MCF 10A (cell line): ENCODE measurements at places on chromosomes 7 and 10.

DNA sequence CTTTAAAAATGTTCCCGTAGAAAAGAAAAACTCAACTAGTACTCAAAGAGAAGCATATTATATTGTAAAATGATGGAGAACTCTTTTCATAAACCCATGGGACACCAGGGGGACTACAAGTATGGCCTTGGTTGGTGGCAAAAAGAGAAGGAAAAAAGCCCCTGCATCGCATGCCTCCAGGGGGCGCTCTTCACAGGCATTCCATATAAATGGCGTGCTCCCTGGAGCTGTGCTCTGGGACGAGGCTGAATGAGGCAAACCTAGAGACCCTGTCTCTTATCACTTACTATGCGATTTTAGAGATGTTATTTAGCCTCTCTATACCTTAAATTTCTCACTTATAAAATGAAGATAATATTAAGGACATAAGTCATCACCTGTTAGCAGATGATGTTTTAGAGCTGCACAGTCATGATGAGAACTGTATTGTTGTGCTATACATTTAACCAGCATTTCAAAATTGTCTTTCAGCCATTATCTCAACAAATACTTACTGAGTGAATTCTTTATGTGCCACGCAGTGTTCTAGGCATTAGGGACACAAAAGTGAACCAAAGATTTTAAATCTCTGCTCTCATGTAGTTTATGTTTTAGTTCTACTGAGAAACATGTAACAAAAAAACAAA is 105.8 kb downstream of the ARHGAP21 start:
- no peak overlapping the region for H3K4me3 ChIP-seq
- DNase-seq = peak; percentile 63
- peak overlapping the region; percentile 68 for H3K27ac ChIP-seq
- H3K36me3 ChIP-seq = peaks cover 47% of the 10 kb centered on the region
- H3K27me3 ChIP-seq = no peaks in the 10 kb centered on the region

DNA sequence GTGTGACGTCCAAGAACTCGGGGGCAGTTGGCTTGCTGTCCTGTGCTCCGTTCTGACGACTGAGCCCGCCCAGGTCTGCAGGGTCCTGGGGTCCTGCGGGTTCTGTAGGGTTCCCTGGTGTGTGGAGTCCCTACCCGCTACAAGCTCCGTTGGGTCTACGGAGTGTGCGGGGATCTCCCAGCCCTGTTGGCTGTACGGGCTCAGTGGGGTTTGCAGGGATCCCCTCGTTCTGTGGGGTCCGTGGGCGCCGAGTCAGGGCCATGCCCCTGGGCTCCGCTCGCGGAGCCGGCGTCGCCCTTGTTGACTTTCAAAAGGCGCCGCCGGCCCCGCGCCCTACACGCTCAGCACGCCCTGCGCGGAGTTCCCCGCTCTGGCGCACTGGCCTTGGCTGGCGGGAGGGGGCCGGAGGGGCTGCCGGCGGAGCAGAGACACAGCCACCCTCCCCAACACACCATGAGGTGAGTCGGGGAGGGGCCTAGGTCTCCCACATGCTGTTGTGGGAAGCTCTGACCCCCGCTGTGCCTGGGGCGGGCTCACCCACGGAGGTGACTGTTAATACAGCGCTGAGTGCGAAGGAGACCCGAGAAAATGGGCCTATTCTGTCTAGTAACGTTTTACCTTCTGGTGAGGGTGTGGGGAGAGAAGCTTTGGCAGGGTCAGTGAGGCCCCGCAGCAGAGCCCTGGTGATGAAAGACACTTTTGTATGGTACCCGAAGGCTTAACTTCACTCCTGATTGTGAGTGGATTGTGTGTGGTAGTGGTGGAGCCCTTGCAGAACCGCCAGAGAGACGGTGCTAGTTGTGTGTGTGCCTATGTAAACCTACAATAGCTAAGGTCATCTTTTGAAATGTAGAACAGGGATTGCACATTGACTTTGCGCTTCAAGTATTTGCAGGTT is 8.1 kb downstream of the TASOR2 start:
- H3K4me3 ChIP-seq = peak overlapping the region; percentile 65
- H3K27me3 ChIP-seq = no peaks in the 10 kb centered on the region
- peaks cover 19% of the 10 kb centered on the region for H3K4me1 ChIP-seq
- H3K27ac ChIP-seq = peak overlapping the region; percentile 44
- peak; percentile 34 for DNase-seq

DNA sequence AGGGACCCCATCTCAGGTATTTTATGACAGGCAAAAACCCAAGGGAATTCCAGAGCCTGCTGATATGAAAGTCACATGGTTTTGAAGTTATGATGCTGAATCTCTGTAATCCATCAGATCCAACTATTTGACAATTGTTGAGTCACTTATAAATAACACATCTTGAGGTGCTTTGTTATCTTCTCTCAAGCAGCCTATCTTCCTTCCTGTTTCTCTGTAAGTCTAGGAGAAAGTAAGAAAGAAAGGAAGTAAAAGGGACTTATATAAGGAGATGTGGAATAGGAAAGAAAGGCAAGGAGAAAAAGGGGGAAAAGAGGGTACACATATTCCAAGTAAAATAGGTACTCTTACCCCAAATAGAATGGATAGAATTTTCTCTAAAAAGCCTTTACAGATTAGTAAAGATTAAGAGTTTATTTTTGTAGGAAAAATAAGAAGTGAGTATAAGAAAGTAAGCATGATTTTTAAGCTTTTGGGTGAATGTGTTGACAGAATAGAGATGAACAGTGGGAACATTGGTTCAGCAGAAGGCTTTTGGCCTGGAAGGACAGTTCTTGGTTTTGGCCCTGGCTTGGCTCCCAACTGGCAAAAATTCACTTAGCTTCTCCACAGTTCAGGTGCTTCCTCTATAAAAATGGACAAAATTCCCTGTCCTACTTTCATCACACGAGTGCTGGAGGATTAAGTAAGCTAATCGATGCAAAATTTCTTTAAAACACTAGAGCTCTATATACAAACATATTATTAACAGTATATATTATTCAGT is 39.6 kb upstream of the ANK3 start:
- peaks cover 67% of the 10 kb centered on the region for H3K4me1 ChIP-seq
- H3K27me3 ChIP-seq = no peaks in the 10 kb centered on the region
- H3K36me3 ChIP-seq = no peaks in the 10 kb centered on the region
- H3K4me3 ChIP-seq = no peak overlapping the region
- DNase-seq = no peak

DNA sequence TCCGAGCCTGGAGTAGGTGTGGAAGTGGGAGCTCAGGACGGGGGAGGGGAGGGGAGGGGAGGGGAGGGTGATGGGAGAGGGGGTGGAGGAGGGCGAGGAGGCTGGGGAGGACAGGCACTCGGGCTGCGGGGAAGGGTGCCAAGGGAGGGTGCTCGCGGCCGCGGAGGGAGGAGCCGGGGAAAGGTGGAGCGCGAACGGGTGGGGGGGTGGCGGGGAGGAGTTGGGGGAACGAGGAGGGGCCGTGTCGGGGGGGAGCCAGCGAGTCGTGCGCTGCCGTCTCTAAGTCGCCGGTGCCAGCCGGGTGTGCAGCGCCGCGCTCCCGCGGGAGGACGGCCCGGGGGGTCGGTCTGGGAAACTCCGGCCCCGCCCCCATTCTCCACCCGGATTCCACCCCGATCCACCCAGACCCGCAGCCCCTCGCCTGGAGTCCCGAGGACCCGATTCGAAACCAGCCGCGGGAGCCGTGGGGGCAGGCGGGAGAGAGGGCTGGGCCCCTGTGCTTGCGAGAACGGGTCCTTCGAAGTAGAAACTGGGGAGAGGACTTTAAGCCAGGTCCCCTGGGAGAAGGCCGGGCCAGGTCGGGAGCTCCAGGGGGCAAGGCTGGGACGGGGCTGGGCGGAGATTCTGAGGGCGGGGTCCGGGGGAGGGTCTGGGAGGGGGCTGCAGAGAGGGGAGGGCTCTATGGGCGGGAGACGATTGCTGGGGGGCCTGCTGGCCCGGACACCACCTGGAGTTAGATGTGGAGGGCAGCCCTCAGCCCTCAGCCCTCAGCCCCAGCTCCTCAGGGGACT is at the start of gene ZNF467:
ZNF467 (minus strand) TSS at position 143 of the 791 bp plus-strand sequence. CDS start 2,556 bp downstream, outside the sequence.
- peak; percentile 28 for DNase-seq
- H3K27me3 ChIP-seq = no peaks in the 10 kb centered on the region
- peak within 1 kb of the TSS; percentile 66 for H3K27ac ChIP-seq
- no peaks in the 10 kb centered on the region for H3K36me3 ChIP-seq
- H3K4me1 ChIP-seq = no peaks in the 10 kb centered on the region

DNA sequence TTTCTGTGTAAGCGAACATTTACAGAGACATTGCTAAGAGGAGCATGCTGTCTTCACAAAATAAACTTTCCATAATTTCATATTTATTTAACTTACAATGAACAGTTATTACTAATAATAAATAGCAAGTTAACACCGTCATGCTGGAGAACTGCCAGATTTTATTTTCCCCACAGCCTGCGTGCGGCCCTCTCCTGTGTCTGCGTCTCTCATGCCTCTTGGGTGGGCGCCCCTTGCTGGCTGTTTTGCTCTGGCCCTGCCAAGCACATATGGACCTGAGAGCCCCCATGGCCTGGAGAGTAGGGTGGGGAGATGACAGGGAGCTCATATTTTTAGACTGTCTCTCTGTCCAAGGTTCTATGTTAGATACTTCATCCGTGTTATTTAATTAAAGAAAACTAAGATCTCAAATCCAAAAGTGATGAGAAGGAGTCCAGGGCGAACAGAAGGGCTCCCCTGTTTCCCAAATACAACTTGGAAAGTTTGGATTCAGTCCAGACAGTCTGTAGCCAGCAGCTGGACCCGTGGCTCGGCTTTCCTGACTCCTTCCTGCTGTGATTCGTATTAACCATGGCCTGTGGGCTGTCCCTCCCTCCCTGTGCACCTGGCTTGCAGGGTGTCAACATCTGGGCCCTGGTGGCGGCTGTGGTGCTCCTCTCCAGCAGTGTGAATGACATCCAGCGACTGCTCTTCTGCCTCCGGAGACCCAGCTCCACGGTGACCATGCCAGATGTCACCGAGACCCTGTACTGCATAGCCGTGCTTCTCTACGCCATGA is 20.5 kb downstream of the FBH1 start:
- no peak overlapping the region for H3K4me3 ChIP-seq
- peaks cover 92% of the 10 kb centered on the region for H3K36me3 ChIP-seq
- peaks cover 5% of the 10 kb centered on the region for H3K4me1 ChIP-seq
- H3K27ac ChIP-seq = no peak overlapping the region
- DNase-seq = no peak
- H3K27me3 ChIP-seq = no peaks in the 10 kb centered on the region

GRCh38 chr7:55132890-55133551 is 114.2 kb downstream of the EGFR start:
- peaks cover 47% of the 10 kb centered on the region for H3K36me3 ChIP-seq
- H3K27me3 ChIP-seq = no peaks in the 10 kb centered on the region
- H3K4me1 ChIP-seq = peaks cover 54% of the 10 kb centered on the region
- DNase-seq = peak; percentile 97

GRCh38 chr7:27192546-27193334 is 7.2 kb downstream of the HOXA13 start:
- H3K36me3 ChIP-seq = no peaks in the 10 kb centered on the region
- no peaks in the 10 kb centered on the region for H3K4me1 ChIP-seq
- no peak overlapping the region for H3K4me3 ChIP-seq
- DNase-seq = no peak

DNA sequence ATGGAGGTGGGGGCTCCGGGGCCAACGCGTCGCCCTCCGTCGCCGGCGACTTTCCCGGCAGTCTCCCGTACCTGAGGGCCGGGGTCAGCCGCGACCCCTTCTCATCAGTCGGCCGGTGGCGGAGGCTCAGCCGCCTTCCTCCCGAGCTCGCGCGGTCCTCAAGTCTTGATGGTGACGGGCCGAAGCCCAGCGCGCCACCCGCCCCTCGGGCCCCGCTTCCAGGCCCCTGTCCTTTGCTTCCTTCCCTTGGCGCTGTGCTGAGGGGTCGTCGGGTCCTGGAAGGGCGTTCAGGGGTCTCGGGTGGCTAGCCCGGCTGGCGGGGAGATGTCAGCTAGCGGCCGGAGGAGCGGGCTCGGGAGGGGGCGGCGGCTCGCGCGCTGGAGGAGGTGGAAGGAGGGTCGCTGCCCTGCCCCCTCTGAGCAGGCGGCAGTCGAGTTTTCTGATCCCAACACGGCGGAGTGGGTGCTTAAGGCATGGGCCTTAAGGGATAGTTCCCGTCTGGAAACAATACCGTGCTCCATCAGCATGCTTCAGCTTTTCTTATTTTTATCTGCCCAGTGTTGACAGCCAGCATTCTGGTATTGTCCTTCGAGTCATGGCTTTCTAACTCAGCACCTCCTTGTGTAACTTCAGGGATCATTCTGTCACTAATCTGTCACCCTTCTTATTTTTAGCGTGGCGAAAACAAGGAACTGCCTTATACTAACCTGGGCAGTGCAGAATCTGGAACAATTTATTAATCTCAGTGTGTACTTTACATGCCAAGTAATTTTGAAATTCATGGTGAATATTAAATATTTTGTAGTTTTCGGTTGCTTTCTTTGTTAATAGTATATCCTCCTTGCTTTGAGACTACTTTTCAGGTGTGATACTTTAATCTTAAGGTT is 748 bp downstream of the PHTF2 start:
- peak overlapping the region; percentile 94 for H3K27ac ChIP-seq
- peak overlapping the region; percentile 96 for H3K4me3 ChIP-seq
- DNase-seq = peak; percentile 36
- H3K27me3 ChIP-seq = no peaks in the 10 kb centered on the region

DNA sequence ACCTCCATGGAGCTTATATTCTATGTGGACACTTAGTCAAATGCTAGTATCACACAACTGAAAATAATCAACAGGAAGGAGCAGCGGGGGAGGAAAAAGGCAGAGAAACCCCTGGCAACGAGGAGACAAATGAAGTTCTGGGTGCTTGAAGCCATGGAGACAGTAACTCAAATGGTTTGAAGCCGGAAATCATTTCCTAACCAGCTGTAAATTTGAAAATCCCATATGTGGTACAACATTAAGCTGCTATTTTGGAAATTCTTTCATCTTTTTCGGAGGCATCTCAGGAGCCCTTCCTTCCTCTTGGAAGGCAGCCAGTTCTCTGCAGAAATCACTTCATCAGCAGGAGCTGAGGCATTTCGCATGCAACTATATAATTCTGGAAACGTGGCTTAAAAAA is 91.4 kb downstream of the PPP1R3C start:
- H3K36me3 ChIP-seq = no peaks in the 10 kb centered on the region
- no peak for DNase-seq
- H3K4me1 ChIP-seq = no peaks in the 10 kb centered on the region
- H3K4me3 ChIP-seq = no peak overlapping the region
- H3K27ac ChIP-seq = no peak overlapping the region
- no peaks in the 10 kb centered on the region for H3K27me3 ChIP-seq

GRCh38 chr10:3622427-3622826 is 162.6 kb downstream of the KLF6 start:
- H3K36me3 ChIP-seq = no peaks in the 10 kb centered on the region
- H3K27me3 ChIP-seq = no peaks in the 10 kb centered on the region
- no peak overlapping the region for H3K4me3 ChIP-seq
- peaks cover 11% of the 10 kb centered on the region for H3K4me1 ChIP-seq

GRCh38 chr10:129530581-129530980 is 63.5 kb downstream of the MGMT start:
- DNase-seq = no peak
- H3K27me3 ChIP-seq = no peaks in the 10 kb centered on the region
- H3K4me3 ChIP-seq = no peak overlapping the region

- H3K4me1 ChIP-seq = no peaks in the 10 kb centered on the region
- H3K36me3 ChIP-seq = no peaks in the 10 kb centered on the region
- DNase-seq = no peak
- H3K4me3 ChIP-seq = no peak overlapping the region
Measured at GRCh38 chr7:62361-63116, 129.8 kb upstream of the FAM20C start.
